ENCODE measurements at places on chromosomes 6 and 20.

GRCh38 chr6:56838965-56839364 is 115.9 kb upstream of the BEND6 start:
- no peak for DNase-seq

GRCh38 chr6:41639809-41640371 is 1.6 kb downstream of the MDFI start:
- no peak for DNase-seq

- DNase-seq: no peak
Measured at GRCh38 chr20:63446216-63447024, 26.0 kb downstream of the KCNQ2 start.

- no peak for DNase-seq
Measured at GRCh38 chr6:161128680-161129196, 137.2 kb downstream of the MAP3K4 start.

GRCh38 chr20:17287503-17287902 is 60.7 kb downstream of the PCSK2 start:
- no peak for DNase-seq

- no peak for DNase-seq
Measured at GRCh38 chr20:24378661-24379483, 90.6 kb upstream of the SYNDIG1 start.

- DNase-seq: peak; percentile 9
Measured at GRCh38 chr6:105601541-105602236, 198.8 kb upstream of the PREP start.

- DNase-seq: no peak
Measured at GRCh38 chr6:154111025-154111424, 72.0 kb downstream of the OPRM1 start.

GRCh38 chr6:70131528-70131927 is 171.4 kb downstream of the COL9A1 start:
- no peak for DNase-seq

GRCh38 chr6:8888468-8888867 is 453.1 kb upstream of the SLC35B3 start:
- DNase-seq: no peak

DNA sequence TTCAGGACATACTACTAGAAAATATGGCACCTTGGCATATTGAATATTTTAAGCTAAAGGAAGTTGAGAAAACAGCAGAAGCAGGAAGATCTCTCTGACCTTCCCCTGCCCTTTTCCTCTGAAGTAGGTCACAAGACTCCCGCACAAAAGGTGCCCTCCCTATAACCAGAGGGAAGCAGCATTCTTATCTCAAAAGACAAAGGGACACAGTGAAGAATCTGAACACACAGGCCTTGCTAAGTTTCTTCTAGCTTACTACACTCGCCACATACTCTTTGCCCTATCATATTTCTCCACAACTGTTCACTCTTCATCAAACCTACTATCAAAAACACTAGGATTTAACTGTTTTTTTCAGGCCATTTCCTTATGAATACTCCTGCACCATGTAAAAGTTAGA is 151.2 kb downstream of the ELOVL4 start:
- no peak for DNase-seq

DNA sequence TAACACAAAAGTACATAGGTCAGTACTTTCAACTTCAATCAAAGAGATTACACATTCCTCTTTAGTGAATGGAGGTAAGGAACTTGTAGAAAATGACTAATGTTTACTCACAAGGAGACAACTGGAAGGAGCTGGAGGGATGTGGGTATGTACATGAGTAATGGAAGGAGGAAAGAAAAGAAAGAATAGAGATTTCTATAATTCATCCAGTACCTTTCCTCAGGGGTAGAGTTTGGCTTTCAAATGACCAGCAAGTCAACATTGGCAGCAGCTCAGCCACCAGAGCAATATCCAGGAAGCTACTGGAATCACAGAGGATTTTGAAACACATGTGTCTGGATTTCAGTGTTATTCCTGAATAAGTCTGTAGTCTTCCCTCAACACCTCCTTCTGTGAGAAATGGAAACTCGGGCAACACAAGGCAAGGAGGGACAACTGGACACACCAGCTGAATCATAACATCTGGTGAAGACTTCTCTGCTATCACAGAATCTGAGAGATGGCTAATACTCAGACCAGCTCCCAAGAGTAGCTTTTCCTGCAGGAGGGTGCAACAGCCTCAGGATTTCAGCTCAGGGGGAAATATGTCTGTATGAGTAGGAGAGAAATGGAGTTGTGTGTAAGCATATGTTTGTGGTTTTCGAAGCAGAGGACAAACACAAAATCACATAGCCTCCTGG is 98.8 kb downstream of the HAO1 start:
- no peak for DNase-seq

GRCh38 chr6:31858707-31859106 is 3.9 kb downstream of the NEU1 start:
- no peak for DNase-seq

DNA sequence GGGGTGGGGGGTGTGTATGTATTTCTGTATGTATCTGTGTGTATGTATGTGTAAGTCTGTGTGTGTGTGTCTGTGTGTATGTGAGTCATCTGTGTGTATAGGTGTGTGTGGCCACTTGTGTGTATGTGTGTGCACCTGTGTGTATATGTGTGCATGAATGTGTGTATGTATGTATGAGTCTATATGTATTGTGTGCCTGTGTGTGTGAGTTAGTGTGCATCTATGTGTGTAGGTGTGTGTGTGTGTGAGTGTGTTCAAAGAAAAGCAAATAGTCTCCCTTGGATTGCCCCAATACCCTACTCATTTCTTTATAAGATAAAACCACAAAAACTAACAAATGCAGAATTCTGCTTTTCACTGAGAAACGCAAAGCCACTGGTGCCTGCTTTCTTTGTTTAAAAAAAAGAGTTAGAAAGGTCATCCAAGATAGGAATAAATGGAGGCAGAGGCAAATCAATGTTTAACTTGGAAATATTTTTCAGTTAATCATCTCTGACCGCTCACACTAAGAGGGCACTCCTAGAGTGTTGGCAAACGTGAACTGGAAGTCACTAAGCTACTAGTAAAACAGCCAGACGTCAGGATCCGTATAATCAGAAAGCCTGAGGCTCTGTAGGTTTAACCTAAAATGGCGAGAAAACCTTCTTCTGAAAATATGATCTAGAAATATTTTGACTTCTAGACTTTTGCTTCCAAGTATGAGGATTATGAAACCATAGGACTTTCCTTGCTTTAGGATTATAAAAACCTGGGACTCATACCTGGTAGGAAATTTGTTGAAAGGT is 37.4 kb upstream of the JAG1 start:
- DNase-seq: no peak

- no peak for DNase-seq
Measured at GRCh38 chr20:47296950-47297349, 59.5 kb downstream of the ZMYND8 start.

DNA sequence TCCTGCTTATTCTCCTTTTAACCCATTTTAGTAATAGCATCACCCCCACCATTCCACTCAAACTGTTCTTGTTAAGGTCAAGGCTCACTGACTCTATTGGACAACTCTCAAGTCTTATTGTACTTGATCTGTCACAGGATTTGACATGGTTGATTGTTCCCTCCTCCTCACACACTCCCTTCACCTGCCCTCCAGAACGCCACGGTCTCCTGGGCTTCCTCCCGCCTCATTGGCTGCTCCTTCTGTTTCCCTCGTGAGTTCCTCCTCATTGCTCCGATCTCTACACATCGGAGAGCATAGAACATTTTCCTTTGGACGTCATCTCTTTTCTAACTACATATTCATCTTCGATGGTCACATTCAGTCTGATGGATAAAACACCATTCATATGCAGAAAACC is 55.1 kb downstream of the STMND1 start:
- DNase-seq: no peak

DNA sequence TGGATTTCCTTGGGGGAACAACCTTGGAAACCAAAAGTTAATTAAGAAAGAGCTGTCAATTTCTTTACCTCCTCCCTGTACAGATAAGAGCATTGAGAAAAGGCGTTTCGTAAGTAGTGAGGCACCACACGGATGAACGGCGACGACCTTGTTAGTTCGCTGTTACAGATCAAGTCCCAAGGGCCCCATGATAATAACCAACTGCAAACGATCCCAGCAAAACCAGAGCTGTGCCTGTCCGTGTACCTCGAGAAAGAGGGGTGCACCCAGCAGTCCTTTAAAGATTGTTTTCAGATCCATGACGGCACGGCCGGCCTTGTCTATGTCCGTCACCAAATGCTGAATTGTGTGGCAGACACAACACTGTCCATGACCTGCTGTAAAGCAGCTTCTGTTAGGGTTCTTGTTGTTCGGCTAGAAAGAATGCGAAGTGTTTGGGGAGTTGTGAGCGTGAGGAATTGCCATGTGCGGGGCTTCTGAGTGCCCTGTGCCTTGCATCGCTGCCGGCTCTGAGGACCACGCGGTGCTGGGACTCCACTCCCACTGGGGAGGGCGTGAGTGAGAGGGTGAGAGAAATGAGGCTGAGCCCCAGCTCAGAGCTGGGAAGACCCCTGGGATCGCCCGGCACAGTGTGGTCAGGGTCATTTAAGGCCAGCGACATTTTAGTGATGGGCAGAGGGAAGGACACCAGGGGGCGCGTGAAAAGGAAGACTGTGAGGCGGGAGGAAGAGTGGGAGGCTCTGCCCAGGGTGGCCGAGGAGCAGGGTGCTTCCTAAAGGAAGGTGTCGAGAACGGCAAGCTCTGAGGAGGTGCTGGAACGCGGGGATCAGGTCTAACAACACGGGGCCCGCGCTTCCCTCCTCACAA is 136.8 kb upstream of the RPS6KA2 start:
- no peak for DNase-seq

DNA sequence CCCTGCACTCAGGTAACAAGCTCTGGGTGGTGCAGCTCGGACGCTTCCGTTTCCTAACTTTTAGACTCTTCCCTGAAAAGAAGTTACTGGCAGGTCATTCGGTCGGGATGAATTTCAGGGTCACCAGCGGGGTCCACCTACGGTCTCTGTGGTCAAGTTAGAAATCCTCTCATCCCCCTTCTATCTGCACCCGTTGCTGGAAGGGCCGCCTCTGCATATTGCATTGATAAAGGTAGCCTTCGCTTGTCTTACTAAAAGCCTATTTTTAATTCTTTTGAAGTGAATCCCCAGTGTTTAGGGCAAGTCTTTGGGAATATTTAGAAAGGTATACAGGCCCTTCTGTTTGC is 47.3 kb downstream of the LRRN4 start:
- no peak for DNase-seq

DNA sequence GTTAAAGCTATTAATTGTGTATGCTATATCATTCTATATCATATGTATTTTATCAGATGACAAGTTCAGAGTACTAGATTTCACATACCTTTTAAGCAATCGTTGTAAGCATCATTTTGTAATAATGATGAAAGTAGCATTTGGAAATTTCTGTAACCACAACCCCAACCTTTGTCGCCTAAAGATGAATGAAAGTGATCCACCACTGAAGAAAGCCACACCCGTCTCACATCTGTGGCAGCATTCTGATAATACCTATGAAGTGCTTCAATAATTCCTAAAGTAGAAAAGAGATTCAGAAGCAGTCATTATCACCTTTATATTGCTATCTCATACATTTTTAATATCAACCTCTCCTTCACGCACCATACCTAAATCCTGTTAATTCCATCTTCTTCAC is 16.6 kb downstream of the ZUP1 start:
- DNase-seq: no peak

- DNase-seq: no peak
Measured at GRCh38 chr6:68730291-68731054, 95.4 kb downstream of the ADGRB3 start.

DNA sequence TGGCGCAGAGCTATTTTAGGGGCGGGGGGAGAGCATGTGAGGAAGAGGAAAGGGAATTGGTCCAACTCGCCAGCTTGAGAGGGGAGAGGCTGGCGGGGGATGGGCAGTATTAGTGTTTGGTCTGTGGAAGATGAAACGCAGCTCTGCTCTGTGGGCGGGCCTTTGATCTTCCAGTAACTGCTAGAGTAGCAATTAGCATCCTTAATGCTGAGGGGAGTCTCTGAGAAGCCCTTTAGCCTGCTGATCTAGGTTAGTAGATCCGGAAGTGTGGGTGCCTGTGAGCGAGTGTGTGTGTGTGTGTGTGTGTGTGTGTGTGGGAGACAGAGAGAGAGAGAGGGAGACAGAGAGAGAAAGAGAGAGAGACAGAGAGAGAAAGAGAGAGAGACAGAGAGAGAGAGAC is 117.2 kb upstream of the BACH2 start:
- peak; percentile 44 for DNase-seq

DNA sequence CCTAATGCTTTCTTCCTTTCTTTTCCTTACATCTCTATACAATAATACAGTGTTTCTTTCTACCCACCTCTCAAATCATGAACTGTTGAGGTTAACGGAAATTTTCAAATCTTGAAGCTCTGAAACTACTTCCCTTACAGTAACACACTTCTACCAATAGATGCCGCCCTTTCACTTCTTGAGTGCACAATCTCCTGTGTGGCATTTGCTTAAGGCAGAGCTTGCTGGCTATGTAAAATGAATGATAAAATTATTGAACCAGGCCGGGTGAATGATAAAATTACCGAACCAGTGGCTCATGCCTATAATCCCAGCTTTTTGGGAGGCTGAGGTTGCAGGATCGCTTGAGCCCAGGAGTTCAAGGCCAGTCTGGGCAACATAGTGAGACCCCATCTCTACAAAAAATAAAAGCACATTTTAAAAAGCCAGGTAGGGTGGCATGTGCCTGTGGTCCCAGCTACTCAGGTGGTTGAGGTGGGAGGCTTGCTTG is 56.8 kb downstream of the KCNS1 start:
- DNase-seq: no peak

GRCh38 chr6:116010790-116011401 is 49.8 kb downstream of the FRK start:
- DNase-seq: no peak

DNA sequence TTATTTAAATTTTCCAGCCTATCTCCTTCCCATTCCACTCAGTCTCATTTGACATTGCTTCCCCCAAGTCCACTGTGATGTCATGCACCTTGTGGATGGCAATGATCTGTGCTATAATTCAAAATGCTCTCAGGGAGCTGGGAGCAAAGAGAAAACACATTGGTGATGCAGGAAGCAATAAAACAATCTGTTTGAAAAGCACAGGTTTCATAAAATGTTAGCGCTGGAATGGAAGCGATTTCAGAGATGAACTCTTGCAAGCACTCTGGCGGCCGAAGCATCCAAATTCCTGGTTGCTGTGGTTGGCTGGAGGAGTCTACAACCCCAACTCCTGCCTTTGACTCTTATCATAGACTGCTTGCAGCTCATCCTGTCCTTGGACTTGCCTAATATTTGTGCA is 167.0 kb downstream of the GMPR start:
- no peak for DNase-seq

DNA sequence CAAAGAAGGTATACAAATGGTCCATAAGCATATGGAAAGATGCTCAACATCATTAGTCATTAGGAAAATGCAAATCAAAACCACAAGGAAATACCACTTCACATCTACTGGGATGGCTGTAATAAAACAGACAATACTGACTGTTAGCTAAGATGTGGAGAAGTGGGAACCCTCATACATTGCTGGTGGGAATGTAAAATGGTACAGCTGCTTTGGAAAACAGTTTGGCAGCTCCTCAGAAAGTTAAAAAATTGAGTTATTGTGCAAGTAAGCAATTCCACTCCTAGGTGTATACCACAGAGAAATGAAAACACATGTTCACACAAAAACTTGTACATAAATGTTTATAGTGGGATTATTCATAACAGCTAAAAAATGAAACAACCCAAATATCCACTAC is 173.0 kb upstream of the JAG1 start:
- DNase-seq: no peak

Data from activated CD4-positive, alpha-beta T cell treated with anti-CD3 and anti-CD28 coated beads, Interleukin-2, amount 50 U/mL, for 24 hours (primary cell).